Cardiac fibroblast (primary cell): ENCODE measurements at places on chromosomes 13 and 19.

DNA sequence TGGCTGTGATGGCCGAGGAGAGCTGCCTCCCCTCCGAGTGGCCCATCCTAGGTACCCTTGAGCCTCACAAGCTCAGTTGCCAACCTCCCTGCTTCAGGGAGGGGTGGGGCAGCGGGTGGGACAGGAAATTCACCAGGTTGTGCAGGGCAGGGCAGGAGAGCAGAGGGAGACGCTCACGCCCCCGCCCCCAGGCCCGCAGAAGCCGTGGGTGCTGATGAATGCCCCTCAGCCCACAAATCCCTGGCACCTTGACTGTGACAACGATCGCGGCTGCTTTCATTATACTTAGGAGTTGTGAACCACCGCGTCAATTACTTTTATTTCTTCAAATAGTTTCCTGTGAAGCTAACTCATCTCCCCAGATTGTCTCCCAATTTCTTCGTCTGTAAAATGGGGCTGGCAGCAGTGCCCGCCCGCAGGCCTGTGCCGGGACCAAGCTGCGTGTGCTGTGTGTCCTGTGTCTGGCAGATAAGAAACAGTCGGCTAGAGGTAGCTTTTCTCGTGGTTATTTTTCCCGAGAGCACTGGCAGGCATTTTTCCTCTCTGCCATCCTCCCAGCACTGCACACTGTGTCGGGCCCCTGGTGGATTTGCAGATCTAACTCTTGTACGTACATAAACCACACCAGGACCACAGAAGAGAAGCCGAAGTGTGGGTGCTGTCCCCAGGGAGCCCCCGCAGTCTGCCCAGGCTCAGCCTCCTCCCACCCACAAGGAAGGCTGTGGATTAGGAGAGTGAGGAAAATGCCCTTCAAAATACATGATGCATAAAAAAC lies 7.9 kb upstream of the RASA3 start:
- no peak for DNase-seq

- DNase-seq = no peak
Observed at GRCh38 chr13:81031996-81032395, 691.1 kb upstream of the SPRY2 start.

GRCh38 chr13:40992678-40993518 lies 26.2 kb downstream of the ELF1 start:
- DNase-seq = peak; percentile 33

GRCh38 chr13:21973437-21974125 lies 302.7 kb downstream of the FGF9 start:
- DNase-seq = no peak

DNA sequence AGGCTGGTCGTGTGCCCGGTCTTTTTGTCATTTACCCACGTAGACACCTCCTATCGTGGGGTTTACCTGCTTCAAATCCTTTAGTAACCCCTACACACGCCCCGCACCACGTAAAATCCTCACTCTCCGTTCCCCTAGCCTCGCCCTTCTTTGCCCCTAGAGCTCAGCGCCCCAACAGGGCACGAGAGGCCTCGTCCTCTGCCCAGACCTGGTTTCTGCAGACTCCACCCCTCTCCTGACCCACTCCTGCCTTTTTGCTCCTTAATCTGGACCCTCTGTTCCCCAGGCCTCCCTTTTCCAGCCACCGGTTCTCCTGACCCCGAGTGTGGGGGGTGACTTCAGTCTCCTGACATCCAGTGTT lies 412 bp downstream of the ZNF528 start:
- DNase-seq = peak; percentile 21

GRCh38 chr19:55642153-55643002 lies 1.1 kb upstream of the ZNF581 start:
- peak; percentile 29 for DNase-seq

DNA sequence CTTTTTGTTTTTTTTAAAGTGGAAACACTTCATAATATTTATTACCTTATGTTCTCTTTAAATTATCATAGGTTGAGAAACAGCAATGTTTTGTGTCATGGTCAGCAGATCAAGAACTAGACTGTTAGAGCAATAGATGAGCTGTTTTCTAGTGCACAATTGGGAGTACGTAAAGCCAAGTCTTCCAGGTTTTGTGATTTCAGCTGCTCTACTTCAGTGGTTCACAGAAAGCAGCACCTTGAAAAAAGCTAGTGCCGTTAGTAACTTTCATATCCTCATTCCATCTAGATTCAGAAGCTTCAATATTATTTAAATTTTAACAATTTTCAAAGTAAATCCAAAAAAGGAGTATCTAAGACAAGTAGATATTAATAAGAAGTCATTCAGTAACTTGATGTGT lies 1.9 kb downstream of the GPR18 start:
- DNase-seq = no peak

DNA sequence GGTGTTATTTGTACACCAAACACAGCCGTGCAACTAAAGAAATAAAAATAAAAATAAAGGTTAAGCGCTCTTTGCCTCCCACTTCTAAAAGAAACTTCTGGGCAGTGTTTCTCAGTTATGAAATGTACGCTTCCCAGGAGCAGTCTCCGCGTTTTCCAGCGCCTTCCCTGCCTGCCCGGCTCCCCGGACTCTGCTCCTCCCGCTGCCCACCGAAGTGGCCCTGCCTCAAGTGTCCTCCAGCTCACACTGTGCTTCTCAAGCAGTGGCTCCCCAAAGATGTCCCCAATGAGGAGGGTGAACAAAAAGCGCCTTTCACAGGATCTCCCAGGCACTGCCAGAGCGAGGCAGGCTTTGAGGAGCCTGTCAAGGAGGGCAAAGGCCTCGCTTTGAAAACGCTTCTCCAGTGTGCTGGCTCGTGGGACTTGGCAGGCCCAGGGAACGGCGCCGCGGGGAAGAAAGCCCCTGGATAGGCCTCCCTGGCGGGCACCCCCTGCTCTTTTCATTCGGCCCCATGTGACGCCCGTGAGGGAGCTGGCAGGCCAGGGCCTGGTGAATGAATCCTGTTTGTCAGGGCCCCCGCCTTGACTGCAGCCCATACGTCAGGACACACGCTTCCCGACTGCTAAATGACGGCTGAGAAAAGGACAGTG lies 187.1 kb downstream of the FOXO1 start:
- no peak for DNase-seq

DNA sequence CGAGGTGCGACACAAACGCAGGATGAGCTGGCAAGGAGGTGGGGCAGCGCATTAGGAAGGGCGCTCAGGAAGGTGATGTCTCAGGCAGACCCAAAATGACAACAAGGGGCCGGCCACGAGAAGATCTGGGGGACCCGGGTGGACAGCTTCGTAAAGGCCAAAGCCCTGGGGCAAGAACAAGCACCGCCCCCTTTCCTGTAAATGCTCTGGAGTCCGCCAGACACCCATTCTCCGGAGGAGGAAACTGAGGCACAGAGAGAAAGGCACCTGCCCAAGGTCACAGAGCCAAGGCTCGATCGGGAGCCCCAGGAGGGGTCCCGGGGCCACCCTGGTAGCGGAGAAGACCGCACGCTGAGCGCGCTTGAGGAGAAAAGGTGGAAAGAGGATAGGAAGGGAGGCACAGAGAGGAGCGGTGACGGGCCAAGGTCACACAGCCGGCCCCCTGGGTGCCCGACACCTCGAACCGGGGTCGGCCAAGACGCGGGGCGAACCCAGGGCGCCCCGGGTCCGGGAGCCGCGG lies 571 bp downstream of the SAFB2 start:
- peak; percentile 7 for DNase-seq

DNA sequence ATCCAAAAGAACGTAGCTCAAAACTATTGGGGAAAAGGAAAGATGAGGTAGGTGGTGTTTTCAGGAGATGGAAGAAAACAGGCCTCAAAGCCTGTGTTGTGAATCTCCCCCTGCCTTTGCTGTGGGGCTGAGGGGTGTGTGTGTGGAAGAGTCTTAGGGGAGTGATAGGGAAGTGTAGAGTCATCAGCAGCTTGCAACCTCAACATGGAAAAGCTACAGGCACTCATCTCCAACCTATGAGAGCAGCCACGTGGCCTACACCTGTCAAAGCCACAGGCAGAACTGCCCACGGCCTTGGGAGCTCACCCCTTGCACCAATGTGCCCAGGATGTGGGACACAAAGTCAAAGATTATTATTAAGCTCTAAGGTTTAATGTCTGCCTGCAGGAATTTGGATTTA lies 4.3 kb upstream of the SIGLEC12 start:
- no peak for DNase-seq

GRCh38 chr19:56507446-56508289 lies at the start of gene ZNF471:
Gene ZNF471 (plus strand): TSS chr19:56507855. CDS start chr19:56511572, 3,717 bp downstream.
- DNase-seq = peak; percentile 99

- DNase-seq = no peak
Observed at GRCh38 chr13:98652721-98653462, 76.0 kb upstream of the STK24 start.

DNA sequence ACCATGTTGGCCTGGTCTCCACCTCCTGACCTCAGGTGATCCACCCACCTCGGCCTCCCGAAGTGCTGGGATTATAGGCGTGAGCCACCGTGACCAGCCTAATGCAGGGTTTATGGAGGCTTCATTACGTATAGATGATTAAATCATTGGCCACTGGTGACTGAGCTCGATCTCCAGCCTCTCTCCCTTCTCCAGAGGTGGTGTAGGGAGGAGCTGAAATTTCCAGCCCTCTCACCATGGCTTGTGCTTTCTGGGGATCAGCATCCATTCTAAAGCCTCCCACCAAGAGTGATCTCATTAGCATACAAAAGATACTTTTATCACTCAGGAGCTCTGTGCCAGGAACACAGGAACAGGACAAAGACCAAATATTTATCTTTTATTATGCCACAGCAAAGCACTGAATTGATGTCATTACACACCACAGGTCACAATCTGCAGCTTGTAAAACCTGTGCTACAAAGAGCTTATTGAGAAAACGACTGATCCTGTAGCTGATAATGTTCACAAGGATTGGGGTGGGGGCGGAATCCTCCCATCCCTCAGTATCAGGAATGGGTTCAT lies 32.4 kb downstream of the RHPN2 start:
- DNase-seq = no peak

DNA sequence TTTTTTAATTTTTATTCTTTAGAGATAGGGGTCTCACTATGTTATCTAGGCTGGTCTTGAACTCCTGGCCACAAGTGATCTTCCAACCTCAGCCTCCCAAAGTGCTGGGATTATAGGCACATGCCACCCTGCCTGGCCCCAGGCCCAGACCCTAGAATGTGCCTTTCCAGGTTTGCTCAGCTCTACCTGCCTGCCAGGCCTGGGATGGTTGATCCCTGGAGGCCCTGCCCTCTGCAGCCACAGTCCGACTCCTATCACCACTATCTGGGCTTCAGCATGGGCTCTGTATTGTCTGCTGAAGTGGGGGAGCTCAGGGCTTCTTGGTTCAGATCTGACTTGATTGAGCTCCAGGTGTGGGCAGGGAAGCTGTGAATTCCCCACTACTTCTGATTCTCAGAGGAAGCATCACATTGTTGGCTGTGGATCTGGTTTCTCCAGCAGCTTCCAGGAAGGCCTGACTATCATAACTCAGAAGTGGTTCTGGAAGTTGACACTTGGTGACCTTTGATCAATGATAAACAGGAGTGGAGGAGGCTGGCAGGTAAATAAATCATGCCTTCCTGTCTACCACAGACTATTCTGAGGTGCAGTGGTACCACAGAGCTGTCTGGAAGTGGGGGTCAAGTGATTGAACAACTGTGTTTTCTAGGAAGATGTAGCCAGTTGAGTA lies 71.9 kb downstream of the OLFM4 start:
- DNase-seq = no peak

DNA sequence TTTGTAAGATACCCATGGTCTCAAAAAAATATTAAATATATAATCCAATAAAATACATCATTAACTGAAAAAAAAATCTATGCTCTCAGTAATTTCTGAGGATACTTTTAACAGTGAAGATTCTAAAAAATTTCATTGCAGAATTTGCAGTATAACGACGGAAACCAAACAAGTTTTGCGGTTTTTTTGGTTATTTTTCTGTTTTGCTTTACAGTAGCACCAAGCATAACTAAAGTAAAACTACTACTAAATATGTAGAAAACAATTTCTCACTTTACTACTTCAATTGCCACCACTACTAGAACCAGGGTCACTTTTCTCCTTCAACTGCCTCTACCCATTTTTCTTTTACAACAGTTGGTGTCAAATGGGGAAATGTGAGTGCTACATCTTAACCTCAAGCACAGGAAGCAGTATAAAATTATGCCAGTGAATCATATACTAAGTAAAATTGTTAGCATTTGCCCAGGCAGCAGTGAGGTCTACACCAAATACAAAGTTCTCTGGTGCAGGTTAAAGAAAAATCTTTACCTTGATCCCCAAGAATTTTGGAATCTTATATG lies 24.1 kb downstream of the MICU2 start:
- DNase-seq = no peak

DNA sequence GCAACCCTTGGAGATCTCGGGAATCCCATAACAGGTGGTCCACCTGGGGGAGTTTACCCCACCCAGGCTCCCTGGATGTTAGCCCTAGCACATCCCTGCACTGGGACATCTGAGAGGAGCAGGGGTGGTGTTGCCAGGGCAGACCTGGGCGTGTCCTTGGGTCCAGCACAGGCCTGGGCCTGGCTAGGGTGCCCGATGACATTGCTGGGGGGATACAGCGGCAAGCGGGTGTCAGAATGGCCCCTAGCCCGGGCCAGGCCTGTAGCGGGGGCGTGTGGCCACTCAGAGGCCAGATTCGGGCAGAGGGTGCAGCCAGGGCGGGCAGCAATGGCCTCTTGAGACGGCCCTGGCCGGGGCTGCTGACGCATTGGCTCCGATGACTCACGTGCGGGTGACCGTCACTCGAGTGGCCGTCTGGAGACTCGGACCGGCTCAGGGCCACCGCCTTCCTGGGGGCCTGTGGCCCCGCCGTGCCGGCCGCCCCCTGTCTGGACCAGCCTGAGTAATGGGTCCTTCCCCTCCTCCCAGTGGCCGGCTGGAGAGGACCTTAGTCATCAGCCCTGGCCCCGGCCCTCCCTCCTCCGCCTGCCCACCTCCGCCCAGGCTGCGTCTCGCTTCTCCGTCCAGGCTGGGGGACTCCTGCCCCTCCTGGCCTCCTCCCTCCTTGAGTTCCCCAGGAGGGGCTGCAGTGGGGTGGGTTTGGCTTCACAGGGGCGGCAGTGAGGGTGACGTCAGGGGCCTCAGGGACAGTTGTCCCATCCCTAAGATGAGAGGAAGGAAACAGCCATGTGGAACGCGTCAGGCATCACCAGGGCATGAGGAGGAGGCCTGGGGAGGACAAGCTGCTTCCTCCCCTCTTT lies 23.2 kb upstream of the CRTC1 start:
- DNase-seq = peak; percentile 74

DNA sequence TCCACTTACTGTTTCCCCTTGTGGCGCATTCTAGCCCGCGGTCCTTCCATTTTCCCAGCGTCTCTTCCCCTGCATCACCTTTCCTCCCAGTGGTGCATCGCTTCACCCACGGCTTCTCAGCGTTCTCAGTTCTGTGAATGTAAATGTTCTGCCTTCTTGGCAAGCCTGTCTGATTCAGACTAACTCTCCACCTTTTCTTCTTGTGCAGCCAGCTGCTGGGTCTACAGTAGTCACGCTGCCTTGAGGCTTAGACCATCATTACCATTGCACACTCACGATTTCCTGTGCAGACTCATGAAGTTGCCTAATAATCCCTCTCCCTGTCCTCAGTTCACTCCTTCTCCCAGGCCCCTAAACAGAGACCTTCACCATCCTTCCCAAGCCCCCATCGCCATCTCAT lies 75.0 kb downstream of the DHRS12 start:
- DNase-seq = peak; percentile 88

DNA sequence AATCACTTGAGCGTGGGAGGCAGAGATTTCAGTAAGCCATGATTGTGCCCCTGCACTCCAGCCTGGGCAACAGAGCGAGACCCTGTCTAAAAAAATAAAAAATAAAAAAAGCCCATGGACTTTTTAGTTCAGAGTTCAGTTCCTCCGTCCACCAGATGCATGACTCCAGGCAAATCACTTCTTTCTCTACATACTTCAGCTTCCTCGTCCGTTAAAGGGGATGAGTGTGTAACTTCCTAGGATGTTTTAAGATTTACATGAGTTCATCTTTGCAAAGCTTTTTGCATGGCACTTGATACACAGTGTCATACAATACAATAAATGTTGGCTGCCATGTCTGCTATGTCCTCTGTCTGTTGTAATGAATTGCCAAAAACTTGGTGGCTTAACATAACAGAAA lies 10.0 kb upstream of the FFAR2 start:
- DNase-seq = no peak
